Astrocyte (in vitro differentiated cells and primary cell): ENCODE measurements at places on chromosomes 5 and 9. TPM values are rescaled to one million over a fixed set of nuclear protein-coding genes. Genes with fewer than 3 reads are reported as not detected.

The HDHD3 gene
- total RNA-seq, result 8.8 and 9.4 TPM in 2 replicates

GRCh38 chr5:51391175-51391574, 7.9 kb downstream of the ISL1 start:
- no peaks in the 10 kb centered on the region for H3K4me1 ChIP-seq
- DNase-seq, result no peak
- H3K27ac ChIP-seq, result no peak overlapping the region
- no peaks in the 10 kb centered on the region for H3K36me3 ChIP-seq
- H3K4me3 ChIP-seq, result no peak overlapping the region

The ALDOB gene
- total RNA-seq, result not detected in 2 replicates

The PCDHA6 gene
- total RNA-seq, result 2.7 TPM in 2 replicates

GRCh38 chr9:26727471-26727870, 165.1 kb downstream of the CAAP1 start:
- no peaks in the 10 kb centered on the region for H3K4me1 ChIP-seq
- no peaks in the 10 kb centered on the region for H3K27me3 ChIP-seq
- no peaks in the 10 kb centered on the region for H3K36me3 ChIP-seq
- H3K4me3 ChIP-seq, result no peak overlapping the region
- no peak overlapping the region for H3K27ac ChIP-seq

The CDH9 gene
- not detected in 2 replicates for total RNA-seq

The TNC gene
- total RNA-seq, result 747 and 1,099 TPM in 2 replicates

DNA sequence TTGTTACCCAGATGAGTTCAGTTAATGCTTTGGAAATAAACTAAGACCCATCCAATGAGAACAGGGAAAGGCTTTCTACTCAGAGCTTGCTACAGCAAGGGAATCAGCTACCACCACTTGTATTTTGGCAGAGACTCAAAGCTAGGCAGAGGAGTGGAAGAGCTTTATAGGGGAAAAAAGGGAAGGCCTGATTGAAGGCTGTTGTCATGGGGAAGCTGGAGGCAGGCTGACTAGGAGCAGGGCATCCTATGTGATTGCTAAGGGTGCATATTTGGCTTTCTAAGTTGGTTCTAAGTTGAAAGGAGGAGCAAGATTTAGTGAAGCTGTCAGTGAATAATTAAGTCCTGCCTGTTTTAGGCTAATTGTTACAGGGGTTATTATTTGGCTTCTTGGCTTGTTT, 115.5 kb downstream of the PTTG1 start:
- H3K27ac ChIP-seq, result no peak overlapping the region
- no peak overlapping the region for H3K4me3 ChIP-seq
- no peaks in the 10 kb centered on the region for H3K36me3 ChIP-seq
- H3K4me1 ChIP-seq, result peaks cover 7% of the 10 kb centered on the region
- DNase-seq, result no peak
- no peaks in the 10 kb centered on the region for H3K27me3 ChIP-seq

The PROB1 gene
- total RNA-seq, result 0.59 and 0.60 TPM in 2 replicates

The P4HA2 gene
- 214 and 302 TPM in 2 replicates for total RNA-seq

The PARP8 gene
- 36.1 and 36.2 TPM in 2 replicates for total RNA-seq

The SCAI gene
- 4.9 and 6.8 TPM in 2 replicates for total RNA-seq

DNA sequence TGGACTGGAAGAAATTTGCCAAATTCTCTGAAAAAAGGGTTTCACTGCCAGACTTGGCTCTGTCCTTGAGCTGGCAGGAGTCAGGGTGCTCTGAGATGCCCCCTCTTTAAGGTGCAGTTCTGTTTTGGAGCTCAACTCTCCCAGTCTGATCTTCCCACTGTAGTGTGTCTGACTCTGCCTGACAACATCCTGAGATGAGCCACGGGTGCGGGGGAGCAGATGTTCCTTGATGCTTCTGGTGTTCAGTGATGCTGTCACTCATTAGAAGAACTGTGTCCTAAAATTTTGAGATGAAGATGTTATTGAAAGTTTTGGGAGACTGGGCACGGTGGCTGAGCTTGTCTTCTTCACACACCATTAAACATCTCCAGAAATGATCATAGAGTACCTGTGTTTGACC, 78.2 kb downstream of the BASP1 start:
- DNase-seq, result no peak
- H3K4me1 ChIP-seq, result no peaks in the 10 kb centered on the region
- H3K36me3 ChIP-seq, result no peaks in the 10 kb centered on the region
- no peak overlapping the region for H3K27ac ChIP-seq

The CYLC2 gene
- total RNA-seq, result not detected in 2 replicates

The CDKN2B-AS1 gene
- 2.3 TPM in 2 replicates for total RNA-seq

The DMRT3 gene
- total RNA-seq, result not detected in 2 replicates

DNA sequence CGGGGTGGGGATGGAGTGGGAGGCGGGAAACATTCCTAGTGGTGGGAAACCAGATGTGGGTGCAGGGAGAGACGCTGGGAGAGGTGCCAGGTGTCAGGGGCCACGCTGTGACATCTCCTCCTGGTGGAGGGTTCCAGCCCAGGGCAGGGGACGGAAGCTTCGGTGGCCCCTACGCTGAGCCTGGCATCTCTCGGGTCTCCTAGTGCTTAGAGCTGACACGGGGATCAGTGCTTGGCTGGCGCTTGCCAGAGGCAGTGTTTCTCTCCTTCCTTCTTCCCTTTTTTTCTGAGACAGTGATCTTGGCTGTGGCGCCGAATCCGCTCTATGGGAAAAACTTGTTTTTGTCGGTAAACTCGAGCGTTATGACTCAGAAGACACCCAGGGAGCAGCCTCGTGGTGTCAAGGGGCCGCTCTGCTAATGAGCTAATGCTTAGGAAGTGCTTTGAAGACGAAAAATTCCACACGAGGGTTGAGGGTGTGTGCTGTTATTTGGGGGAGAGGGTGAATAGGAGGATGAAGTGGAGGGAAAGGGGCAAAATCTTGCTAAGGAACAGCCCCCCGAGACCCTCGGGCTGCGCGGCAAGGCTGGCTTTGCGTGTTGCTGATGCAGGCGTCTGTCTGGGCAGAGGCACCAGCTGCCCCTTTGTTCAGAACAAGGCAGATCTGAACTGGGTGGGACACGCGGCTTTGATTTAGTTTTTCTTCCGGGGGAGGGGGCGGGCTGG, 20.4 kb upstream of the IER5L start:
- DNase-seq, result peak; percentile 89
- H3K27me3 ChIP-seq, result no peaks in the 10 kb centered on the region
- H3K4me1 ChIP-seq, result peaks cover 13% of the 10 kb centered on the region
- peak overlapping the region; percentile 48 for H3K4me3 ChIP-seq
- H3K27ac ChIP-seq, result peak overlapping the region; percentile 58

GRCh38 chr5:157384971-157385709, 74.9 kb upstream of the NIPAL4 start:
- H3K4me1 ChIP-seq, result peaks cover 64% of the 10 kb centered on the region
- DNase-seq, result peak; percentile 99

GRCh38 chr9:82895822-82896110, 167.2 kb downstream of the RASEF start:
- no peak for DNase-seq
- no peaks in the 10 kb centered on the region for H3K27me3 ChIP-seq
- no peak overlapping the region for H3K4me3 ChIP-seq
- H3K4me1 ChIP-seq, result peaks cover 3% of the 10 kb centered on the region
- no peaks in the 10 kb centered on the region for H3K36me3 ChIP-seq

The NPR3 gene
- total RNA-seq, result 0.50 and 1.1 TPM in 2 replicates

The RALGPS1 gene
- 1.7 and 2.8 TPM in 2 replicates for total RNA-seq

GRCh38 chr5:158910782-158911692, 188.7 kb downstream of the EBF1 start:
- H3K4me3 ChIP-seq, result no peak overlapping the region
- H3K27me3 ChIP-seq, result no peaks in the 10 kb centered on the region
- no peak overlapping the region for H3K27ac ChIP-seq
- H3K36me3 ChIP-seq, result no peaks in the 10 kb centered on the region
- no peaks in the 10 kb centered on the region for H3K4me1 ChIP-seq

- H3K27ac ChIP-seq, result peak within 1 kb of the TSS; percentile 87
- H3K4me1 ChIP-seq, result peaks cover 12% of the 10 kb centered on the region
- no peaks in the 10 kb centered on the region for H3K36me3 ChIP-seq
- peak; percentile 64 for DNase-seq
Measured at GRCh38 chr5:79513704-79514390, at the start of gene HOMER1. TSS of gene HOMER1 (minus strand) at chr5:79514134. CDS start at chr5:79512774, 1,360 bp downstream.

GRCh38 chr5:59850766-59851165, 42.8 kb downstream of the PDE4D start:
- H3K27ac ChIP-seq, result no peak overlapping the region
- H3K4me3 ChIP-seq, result no peak overlapping the region
- no peaks in the 10 kb centered on the region for H3K36me3 ChIP-seq
- DNase-seq, result no peak
- H3K27me3 ChIP-seq, result no peaks in the 10 kb centered on the region

DNA sequence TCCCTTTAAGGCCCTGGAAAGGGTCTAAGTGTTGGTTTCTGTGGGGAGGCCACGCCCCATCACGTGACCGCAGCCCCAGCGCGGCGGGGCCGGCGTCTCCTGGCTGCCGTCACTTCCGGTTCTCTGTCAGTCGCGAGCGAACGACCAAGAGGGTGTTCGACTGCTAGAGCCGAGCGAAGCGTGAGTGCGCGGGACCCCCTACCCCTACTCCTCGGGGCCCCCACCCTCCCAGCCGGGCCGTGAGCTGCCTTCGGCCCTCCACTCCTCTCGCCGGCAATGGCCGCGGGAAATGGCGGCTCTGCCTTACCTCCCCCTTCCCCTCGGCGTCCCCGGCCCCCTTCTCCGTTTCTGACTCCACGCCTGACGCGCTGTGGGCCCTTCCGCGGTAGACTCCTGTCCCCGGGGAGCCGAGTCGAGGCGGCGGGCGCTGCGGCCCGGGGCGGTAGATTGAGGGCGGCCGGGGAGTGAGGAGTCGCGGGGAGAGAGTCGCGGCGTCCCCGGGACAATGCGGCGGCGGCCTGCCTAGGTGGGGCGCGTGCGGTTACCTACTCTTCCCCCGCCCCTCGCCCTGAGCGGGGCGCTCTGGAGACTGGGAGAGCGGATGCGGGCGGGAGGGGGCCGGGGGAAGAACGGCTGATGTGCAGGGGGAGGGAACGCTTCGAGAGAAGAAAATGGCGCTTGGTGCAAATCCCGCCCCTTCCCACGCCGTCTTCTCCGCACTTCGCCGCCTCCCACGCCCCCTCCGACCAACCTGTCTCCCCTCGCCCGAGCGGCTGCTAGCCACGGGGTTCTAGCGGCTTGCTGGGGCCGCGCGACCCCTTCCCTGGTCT, at the start of gene SUB1:
Gene SUB1 (plus strand): TSS at position 112 of the 830 bp plus-strand sequence. CDS start 2,956 bp downstream, outside the sequence.
- peak within 1 kb of the TSS; percentile 86 for H3K4me3 ChIP-seq
- H3K4me1 ChIP-seq, result peaks cover 11% of the 10 kb centered on the region
- peak; percentile 78 for DNase-seq
- peak within 1 kb of the TSS; percentile 93 for H3K27ac ChIP-seq
- H3K27me3 ChIP-seq, result no peaks in the 10 kb centered on the region

The PCDHGC4 gene
- 6.6 and 7.4 TPM in 2 replicates for total RNA-seq

The VCAN gene
- total RNA-seq, result 431 and 542 TPM in 2 replicates

DNA sequence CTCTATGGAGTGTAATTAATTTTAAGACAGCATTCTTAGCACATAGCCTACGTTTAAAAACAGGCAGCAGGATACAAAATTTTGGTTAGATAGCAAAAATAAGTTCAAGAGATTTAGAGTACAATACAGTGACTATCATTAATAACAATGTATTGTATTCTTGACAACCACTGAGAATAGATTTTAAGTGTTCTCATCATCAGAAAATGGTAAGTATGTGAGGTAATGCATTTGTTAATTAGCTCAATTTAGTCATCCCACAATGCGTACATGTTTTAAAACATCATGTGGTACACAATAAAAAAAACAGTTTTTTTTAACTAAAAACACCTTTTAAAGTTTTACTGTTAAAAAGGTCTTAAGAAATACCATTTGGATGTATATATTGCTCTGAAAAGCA, 94.2 kb downstream of the MUSK start:
- H3K27ac ChIP-seq, result no peak overlapping the region
- no peaks in the 10 kb centered on the region for H3K36me3 ChIP-seq
- no peak overlapping the region for H3K4me3 ChIP-seq

- no peak overlapping the region for H3K27ac ChIP-seq
- H3K4me1 ChIP-seq, result peaks cover 12% of the 10 kb centered on the region
- no peaks in the 10 kb centered on the region for H3K36me3 ChIP-seq
Measured at GRCh38 chr9:91768507-91768906, 181.5 kb downstream of the ROR2 start.

DNA sequence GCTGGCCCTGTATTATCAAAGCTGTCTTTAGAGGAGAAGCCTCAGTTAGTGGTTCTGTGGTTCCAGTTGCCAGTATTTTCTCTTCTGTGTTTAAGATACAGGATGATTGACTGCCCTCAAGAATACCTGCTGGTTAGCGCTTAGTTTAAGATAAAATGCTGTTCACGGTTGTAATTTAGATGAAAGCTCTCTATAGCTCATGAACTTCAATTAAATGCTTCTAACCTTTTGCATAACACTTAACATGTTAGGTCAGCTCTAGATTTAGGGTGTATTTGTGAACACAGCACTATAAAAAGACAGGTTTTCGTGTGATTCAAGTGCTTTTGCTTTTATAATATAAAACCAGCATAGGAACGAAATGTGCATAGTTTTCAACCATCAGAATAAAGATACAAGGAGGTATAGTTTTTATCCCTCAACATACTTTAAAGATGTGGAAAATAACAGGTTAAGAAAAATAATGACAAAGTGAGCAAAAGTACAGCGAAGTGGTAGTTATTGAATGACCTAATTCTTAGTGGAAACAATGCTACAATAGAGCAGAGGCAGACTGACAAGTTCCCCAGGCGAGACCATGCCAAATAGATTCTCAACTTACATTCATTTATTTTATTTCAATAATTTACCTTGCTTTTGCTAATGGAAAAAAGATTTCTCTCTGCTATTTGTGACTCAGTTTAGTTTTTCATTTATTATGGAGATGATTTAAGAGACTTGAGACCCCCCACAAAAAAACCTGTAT, 602.6 kb upstream of the DMAC1 start:
- H3K4me1 ChIP-seq, result no peaks in the 10 kb centered on the region
- H3K27ac ChIP-seq, result no peak overlapping the region
- H3K27me3 ChIP-seq, result no peaks in the 10 kb centered on the region
- H3K4me3 ChIP-seq, result no peak overlapping the region
- H3K36me3 ChIP-seq, result no peaks in the 10 kb centered on the region
- DNase-seq, result no peak

DNA sequence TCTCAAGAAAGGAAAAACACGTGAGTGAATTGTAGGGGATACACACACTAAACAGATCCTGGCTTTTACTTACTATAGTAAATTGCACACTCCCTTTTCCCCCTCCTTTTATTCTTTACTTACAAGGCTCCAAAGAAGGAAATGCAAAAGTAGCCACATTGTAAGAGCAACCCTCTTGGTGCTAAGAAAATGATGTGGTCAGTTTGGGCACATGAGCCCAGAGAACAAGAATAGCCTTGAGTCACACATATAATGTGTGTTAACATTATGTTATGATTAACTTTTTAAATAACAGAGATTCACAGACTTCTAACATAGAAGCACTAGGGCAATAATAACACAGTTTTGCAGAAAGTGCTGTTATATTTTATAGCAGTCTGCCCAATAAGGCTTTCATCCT, 48.5 kb downstream of the PCSK5 start:
- no peak for DNase-seq
- H3K4me3 ChIP-seq, result no peak overlapping the region
- H3K36me3 ChIP-seq, result no peaks in the 10 kb centered on the region
- H3K4me1 ChIP-seq, result no peaks in the 10 kb centered on the region
